Sciatic nerve (tissue), 2 donors: ENCODE measurements at places on chromosomes 2 and 18.

- DNase-seq: no peak
These were observed 116.9 kb downstream of the TPGS2 start for GRCh38 chr18:36711813-36712444.

GRCh38 chr2:124970030-124970429, 944.9 kb downstream of the CNTNAP5 start:
- DNase-seq: no peak

DNA sequence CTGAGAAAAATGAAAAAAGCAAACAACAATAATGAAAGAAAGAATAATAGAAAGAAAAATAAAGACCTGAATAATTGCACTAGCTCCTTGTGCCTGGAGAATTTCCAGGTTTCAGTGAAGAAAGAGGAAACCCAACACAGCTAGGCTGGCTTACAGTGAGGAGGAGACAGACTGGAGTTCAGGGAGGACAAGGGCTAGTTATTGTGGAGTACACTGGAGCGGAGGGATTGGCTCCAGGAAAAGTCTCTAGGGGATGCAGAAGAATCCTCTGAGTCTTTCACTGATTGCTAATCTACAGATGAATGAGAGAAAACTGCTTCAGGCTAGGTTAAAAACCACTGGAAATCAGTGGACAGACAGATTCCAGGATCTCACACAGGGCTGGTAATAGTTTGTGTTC, 163.6 kb upstream of the RBMS1 start:
- no peak for DNase-seq

- no peak for DNase-seq
These were observed 65.3 kb downstream of the OLA1 start for GRCh38 chr2:174183076-174183475.

DNA sequence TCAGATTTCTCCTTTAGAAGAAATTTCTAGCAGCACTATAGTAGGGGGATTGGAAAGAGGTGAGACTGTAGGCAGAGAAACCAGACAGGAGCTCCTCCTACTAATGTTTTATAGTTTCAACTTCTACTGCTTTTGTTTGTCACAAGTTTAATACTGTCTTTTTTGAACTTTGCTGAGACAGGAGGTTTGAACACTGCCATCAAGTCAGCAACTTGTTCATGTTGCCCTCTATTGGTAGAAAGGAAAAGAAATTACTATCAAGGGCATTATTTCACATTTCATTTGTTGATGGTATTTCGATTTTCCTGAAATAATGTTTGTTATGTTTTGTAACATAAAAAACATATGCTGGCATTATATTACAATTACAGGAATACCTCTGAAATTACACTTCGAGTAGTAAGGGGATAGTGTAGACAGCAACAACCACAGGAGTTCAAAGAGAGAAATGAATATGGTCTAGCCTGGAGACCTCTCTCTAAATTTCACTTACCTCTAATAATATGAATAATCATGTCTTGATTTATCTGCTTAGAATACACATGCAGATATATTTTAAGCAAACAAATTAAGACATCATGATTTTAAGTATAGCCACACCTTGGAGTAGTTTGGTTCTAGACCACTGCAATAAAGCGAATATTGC, 12.4 kb upstream of the CCDC88A start:
- DNase-seq: no peak

- DNase-seq: no peak
These were observed 385.1 kb upstream of the POU3F3 start for GRCh38 chr2:104468846-104469245.

- no peak for DNase-seq
These were observed 68.6 kb upstream of the MAL start for GRCh38 chr2:94956797-94957391.

- DNase-seq: peak; percentile 46
These were observed 3.7 kb upstream of the AQP12A start for GRCh38 chr2:240687741-240688552.

DNA sequence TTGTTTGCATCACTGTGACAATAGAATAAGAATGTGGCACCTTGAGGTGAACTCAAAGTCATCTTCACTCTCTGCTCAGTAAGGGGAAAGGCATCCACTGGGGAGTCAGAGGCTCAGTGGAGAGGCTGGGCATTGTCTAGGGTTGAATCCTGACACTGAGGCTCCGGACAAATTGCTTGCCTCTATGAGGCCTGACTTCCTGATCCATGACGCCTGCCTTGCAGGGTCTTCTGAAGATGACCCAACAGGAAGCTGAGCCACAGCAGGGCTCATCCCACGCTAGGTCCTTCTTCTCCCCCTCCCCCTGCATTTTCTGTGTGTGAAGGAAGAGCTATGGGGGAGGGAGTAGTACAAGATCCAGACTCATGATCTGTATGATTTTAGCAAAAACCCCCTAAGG, 265.1 kb downstream of the SH3BP4 start:
- DNase-seq: no peak

DNA sequence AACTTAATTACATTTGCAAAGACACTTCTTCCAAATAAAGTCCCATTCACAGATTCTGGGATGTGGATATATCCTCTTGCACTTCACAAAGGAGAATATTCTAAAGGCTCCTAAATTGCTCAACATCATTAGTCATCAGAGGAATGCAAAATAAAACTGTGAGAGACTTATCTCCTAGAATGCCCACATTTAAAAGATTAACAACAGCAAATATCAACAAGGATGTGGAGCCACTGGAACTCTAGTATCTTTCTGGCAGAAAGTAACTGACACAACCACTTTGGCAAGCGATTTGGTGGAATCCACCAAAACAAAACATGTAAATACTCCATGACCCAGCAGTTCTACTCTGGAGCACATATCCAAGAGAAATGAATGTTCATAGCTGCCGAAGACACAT, 4.6 kb downstream of the NEU2 start:
- DNase-seq: no peak

DNA sequence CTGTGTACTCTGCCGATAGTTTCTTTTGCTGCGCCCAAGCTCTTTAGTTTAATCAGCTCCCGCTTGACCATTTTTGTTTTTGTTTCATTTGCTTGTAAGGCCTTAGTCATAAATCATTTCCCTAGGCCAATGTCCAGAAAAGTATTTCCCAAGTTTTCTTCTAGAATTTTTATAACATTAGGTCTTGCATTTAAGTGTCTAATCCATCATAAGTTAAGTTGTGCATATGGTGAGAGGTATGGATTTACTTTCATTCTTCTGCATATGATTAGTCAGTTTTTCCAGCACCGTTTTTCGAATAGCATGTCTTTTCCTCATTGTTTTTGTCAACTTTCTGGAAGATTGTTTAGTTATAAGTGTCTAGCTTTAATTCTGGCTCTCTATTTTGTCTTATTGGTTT, 484.8 kb upstream of the CNTNAP5 start:
- DNase-seq: no peak

DNA sequence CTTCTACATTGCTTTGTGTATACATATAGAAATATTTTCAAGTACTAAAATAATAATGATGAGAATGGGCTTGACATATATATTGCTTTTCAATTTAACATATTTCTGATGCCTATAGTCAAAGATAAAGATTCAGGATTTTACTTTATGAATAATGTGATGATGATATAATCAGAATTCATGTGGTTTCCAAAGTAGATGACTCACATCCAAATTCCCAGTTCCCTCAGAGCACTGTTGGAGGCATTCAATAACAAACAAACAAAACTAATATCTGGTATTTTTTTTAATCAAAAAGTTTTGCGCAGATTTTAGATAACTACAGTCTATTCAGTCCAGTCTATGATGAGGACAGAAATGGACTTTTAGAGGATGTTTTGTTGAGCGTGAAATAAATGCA, 2094.5 kb upstream of the CELF4 start:
- DNase-seq: no peak

DNA sequence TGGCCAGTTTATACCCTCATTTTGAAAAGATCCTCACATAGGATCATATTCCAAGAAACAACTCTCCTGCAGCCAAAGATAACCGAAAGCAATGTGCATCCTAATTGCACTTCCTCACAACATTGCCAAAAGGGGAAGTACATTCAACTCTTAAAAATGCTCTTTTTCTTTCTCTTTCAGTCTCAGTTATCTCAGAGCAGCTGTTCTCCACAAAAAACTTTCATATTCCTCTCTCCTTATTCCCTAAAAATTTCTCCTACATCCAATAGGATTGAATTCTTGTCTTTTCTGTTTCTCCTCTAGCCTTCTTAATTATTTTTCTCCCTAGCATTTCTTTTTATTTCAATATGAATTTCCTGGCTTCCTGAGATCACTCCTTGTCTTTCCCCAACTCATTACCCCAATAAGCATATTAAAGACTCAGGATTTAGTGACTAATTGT, 7.4 kb upstream of the VRK2 start:
- no peak for DNase-seq

- no peak for DNase-seq
These were observed 117.1 kb upstream of the KLHL14 start for GRCh38 chr18:32889615-32890593.

GRCh38 chr2:187445051-187445450, 3.0 kb downstream of the CALCRL start:
- no peak for DNase-seq

DNA sequence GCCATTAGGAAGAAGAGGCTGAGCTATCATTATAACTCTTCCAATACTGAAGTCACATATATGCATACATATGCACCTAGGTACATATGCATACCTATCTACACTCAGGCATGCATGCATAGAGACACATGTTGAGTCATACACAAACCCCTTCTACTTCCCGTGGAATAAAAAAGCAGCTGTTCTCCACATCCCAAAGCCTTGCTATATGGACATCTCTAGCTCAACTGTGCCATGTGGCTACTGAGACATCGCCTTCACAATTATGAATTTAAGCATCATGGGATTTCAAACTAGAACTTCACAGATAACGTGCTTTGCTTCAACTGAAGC, 120.5 kb downstream of the ANKRD44 start:
- DNase-seq: no peak

GRCh38 chr2:142877216-142877838, at the start of gene KYNU:
Gene KYNU (plus strand): TSS chr2:142877664. CDS start chr2:142885368, 7,704 bp downstream.
- DNase-seq: no peak

- DNase-seq: no peak
These were observed 31.5 kb downstream of the ANKRD44 start for GRCh38 chr2:197278799-197279763.

GRCh38 chr2:207616185-207616584, 9.0 kb downstream of the METTL21A start:
- DNase-seq: no peak
